Ovary (tissue), 10 donors: ENCODE measurements at places on chromosomes 2 and 18. TPM values are rescaled to one million over a fixed set of nuclear protein-coding genes. Genes with fewer than 3 reads are reported as not detected.

- no peak overlapping the region for H3K27ac ChIP-seq
- H3K4me1 ChIP-seq, result no peaks in the 10 kb centered on the region
- H3K27me3 ChIP-seq, result no peaks in the 10 kb centered on the region
- H3K36me3 ChIP-seq, result no peaks in the 10 kb centered on the region
- no peak for DNase-seq
- H3K4me3 ChIP-seq, result no peak overlapping the region
Observed at GRCh38 chr18:11653521-11653920, 35.5 kb upstream of the GNAL start.

- no peak for DNase-seq
- no peak overlapping the region for H3K4me3 ChIP-seq
- no peaks in the 10 kb centered on the region for H3K36me3 ChIP-seq
- H3K27me3 ChIP-seq, result no peaks in the 10 kb centered on the region
- peaks cover 2% of the 10 kb centered on the region for H3K4me1 ChIP-seq
Observed at GRCh38 chr2:227482638-227483340, 10.8 kb downstream of the AGFG1 start.

GRCh38 chr2:222673883-222674282 lies 2.4 kb downstream of the MOGAT1 start:
- H3K27me3 ChIP-seq, result no peaks in the 10 kb centered on the region
- no peak overlapping the region for H3K27ac ChIP-seq
- H3K4me1 ChIP-seq, result peaks cover 7% of the 10 kb centered on the region
- DNase-seq, result no peak
- no peak overlapping the region for H3K4me3 ChIP-seq

DNA sequence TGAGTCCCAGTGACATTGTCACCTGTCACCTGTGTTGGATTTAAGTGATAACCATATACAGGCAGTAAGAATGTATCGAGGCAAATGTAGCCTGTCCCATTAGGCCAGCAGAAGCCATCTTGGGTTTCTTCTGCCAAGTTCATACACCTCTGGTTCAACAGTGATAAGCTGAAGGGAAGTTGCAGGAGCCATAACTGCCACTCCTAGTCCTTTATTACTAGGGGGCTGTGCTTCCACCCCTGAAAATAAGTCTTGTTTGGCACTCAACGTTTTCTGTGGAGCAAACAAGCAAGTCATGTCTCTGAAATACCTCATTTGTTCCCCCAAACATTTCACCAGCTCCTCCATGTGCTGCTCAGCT lies 58.1 kb upstream of the ALPP start:
- H3K36me3 ChIP-seq, result no peaks in the 10 kb centered on the region
- DNase-seq, result no peak
- H3K4me3 ChIP-seq, result no peak overlapping the region
- H3K27ac ChIP-seq, result no peak overlapping the region

DNA sequence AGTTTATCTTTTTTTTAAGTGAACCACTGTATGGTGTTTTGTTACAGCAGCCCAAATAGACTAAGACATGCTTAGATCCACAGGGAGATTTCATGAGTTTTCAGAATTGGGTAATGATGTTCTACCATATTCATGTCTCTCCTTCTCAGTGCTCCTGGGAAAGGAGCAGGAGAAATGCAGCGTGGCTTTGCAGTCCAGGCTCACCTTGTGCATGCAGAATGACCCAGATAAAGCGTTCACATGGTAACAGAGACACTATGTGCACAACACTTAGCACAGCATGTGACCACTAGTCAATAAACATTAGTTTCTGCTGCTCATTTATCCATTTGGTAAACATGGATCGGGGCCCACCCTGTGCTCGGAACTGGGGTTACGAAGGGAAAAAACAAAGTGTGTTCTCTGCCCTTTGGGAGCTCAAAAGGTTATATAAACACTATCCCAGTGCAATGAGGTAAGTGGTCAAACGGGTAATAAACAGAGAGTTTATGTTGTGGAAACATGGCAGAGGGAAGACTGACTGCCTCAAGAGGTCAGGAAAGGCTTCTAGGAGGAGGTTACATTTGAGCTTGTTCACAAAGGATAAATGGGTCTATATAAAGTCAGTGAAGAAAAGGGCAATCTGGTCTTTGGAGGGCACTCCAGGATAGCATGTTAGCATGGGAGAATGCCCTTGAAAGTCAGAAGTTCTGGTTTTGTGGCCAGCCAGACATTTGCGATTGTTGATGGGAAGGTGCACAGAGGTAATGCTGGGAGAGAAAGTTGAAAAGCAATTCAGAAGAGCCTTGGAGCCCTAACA lies 299.2 kb downstream of the TDRD15 start:
- H3K4me3 ChIP-seq, result no peak overlapping the region
- H3K36me3 ChIP-seq, result no peaks in the 10 kb centered on the region
- DNase-seq, result no peak
- no peaks in the 10 kb centered on the region for H3K27me3 ChIP-seq
- no peaks in the 10 kb centered on the region for H3K4me1 ChIP-seq

GRCh38 chr2:148990968-148991367 lies 47.5 kb upstream of the LYPD6B start:
- no peaks in the 10 kb centered on the region for H3K4me1 ChIP-seq
- no peak overlapping the region for H3K4me3 ChIP-seq
- DNase-seq, result no peak
- no peaks in the 10 kb centered on the region for H3K36me3 ChIP-seq

DNA sequence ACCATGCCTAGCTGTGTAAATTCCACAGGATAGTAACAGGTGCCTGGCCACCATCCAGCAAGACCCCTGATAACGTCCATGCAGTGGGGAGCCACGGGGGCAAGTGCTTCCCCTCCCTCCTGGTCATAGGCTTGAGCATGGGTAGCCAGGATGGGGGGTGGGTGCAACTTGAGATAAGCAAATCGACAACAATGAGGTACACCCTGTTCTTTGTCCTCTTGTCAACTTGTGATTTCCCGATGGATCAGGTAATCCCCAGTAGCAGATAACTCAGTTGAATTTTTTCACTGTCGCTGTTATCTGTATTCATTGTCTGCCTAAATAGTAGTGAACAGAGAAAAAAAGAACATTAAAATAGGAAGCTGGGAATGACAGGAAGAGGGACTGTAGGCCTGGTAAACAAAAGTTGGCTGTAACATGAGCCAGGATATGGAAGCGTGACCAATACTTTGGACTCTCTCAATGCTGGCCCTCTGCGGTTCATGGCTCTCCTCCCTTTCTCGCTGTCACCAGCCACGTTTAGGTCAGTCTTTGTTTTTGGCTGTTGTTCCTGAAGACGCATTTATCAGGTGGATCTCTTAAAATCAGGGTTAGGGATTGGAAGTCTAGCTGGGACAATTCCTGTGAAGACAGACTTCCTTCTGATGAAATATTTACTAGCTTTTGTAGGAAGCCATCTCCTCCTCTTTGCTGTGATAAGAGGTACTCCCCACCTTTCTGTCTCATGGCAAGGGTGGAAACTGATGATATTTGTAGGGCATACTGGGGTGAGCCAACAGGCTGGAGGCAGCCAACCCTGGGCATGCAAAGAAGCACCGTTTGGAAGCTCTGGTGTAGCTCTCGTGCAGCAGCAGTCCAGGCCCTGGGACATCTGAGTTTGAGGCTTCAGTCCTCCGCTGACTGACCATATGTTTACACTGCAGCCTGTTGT lies 42.4 kb downstream of the TCF7L1 start:
- H3K36me3 ChIP-seq, result no peaks in the 10 kb centered on the region
- no peaks in the 10 kb centered on the region for H3K27me3 ChIP-seq
- DNase-seq, result no peak
- no peak overlapping the region for H3K27ac ChIP-seq
- peaks cover 6% of the 10 kb centered on the region for H3K4me1 ChIP-seq

- no peaks in the 10 kb centered on the region for H3K4me1 ChIP-seq
Observed at GRCh38 chr2:181262782-181263181, 194.4 kb upstream of the ITGA4 start.

GRCh38 chr2:173815772-173816171 lies 149.4 kb downstream of the SP3 start:
- H3K4me1 ChIP-seq, result no peaks in the 10 kb centered on the region
- H3K27me3 ChIP-seq, result no peaks in the 10 kb centered on the region
- no peaks in the 10 kb centered on the region for H3K36me3 ChIP-seq
- no peak overlapping the region for H3K27ac ChIP-seq
- no peak for DNase-seq

- H3K27ac ChIP-seq, result no peak overlapping the region
- DNase-seq, result no peak
- H3K27me3 ChIP-seq, result no peaks in the 10 kb centered on the region
- H3K4me1 ChIP-seq, result no peaks in the 10 kb centered on the region
Observed at GRCh38 chr2:15517793-15518192, 43.3 kb downstream of the NBAS start.

- DNase-seq, result no peak
- no peaks in the 10 kb centered on the region for H3K36me3 ChIP-seq
- no peaks in the 10 kb centered on the region for H3K4me1 ChIP-seq
Observed at GRCh38 chr2:239991689-239992314, 33.3 kb downstream of the NDUFA10 start.

- H3K36me3 ChIP-seq, result no peaks in the 10 kb centered on the region
- H3K27ac ChIP-seq, result no peak overlapping the region
Observed at GRCh38 chr2:26054598-26055348, 20.9 kb downstream of the RAB10 start.

DNA sequence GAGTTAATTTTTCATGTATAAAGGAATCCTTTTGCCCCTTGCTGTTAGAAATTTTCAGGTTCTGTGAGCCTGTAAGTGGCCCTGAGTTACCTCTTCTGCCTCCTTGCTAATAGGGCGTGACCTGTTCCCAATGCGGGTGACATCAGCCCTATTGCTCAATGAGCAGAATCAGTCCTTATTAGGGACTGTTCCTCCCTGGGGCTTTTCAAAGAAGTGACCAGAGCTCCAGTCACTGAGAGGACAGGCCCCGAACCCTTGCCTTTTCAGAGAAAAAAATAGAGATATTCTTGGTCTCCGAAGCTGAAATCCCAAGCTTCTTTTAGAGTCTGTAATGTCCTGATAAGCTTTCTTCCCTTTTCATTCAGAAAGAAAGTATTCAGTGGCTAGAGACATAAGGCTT lies 8.2 kb upstream of the APOB start:
- H3K27ac ChIP-seq, result no peak overlapping the region
- no peak for DNase-seq
- no peaks in the 10 kb centered on the region for H3K27me3 ChIP-seq
- peaks cover 5% of the 10 kb centered on the region for H3K4me1 ChIP-seq
- H3K4me3 ChIP-seq, result no peak overlapping the region

DNA sequence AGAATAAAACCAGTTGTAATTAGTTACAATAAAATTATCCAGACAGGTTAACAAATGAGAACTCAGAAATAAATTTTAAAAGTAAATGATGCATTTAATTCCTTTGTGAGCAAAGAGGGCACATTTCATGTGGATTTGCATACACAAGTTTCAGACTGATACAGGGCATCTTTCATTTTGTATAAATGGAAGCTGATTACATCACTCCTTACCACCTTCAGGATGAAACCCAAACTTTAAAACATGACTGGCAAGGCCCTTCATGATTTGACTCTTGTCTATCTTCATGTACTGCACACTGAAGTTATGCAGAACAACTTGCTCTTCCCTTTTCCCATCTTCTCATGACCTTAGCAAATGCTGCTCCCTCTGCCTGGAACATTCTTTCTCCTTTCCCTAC lies 26.9 kb downstream of the EFEMP1 start:
- no peak overlapping the region for H3K27ac ChIP-seq
- no peaks in the 10 kb centered on the region for H3K27me3 ChIP-seq
- H3K36me3 ChIP-seq, result no peaks in the 10 kb centered on the region
- H3K4me1 ChIP-seq, result no peaks in the 10 kb centered on the region

GRCh38 chr2:85166021-85166420 lies 32.8 kb downstream of the TCF7L1 start:
- no peaks in the 10 kb centered on the region for H3K27me3 ChIP-seq
- DNase-seq, result no peak
- no peak overlapping the region for H3K27ac ChIP-seq

DNA sequence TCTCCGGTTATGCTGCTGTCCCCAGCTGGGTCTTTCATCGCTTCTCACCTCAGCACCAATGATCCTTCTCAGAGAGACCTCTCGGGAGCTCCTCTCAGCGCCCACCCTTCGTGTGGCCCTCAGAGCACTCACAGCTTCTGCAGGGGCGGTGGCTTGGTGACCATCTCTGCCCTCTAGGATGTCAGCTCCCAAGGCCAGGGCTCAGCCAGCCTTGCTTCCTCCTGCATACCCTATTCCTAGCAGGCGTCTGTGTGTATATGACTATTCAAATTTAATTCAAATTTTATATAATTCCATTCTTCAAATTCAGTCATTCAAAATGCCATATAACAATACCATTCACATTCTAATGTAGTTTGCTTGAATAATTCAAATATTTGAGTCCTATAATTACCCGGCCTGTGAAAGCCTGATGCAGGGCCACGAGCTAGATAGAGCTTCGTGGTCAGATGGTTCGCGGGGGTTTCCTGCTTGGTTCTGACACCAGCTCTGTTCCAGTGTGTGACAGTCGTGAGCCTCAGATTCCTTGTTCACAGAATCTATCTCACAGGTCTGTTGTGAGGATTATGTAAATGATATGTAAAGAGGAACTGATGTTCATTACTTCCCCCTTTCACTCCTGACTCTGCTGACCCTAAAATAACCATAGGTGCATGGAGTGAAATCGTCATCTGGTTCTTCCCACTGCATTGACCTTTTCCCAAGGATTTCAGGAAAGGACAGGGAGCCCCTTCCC lies 94.0 kb upstream of the CNGA3 start:
- no peaks in the 10 kb centered on the region for H3K27me3 ChIP-seq
- no peak for DNase-seq
- no peaks in the 10 kb centered on the region for H3K36me3 ChIP-seq
- no peak overlapping the region for H3K4me3 ChIP-seq
- peaks cover 11% of the 10 kb centered on the region for H3K4me1 ChIP-seq
- no peak overlapping the region for H3K27ac ChIP-seq

DNA sequence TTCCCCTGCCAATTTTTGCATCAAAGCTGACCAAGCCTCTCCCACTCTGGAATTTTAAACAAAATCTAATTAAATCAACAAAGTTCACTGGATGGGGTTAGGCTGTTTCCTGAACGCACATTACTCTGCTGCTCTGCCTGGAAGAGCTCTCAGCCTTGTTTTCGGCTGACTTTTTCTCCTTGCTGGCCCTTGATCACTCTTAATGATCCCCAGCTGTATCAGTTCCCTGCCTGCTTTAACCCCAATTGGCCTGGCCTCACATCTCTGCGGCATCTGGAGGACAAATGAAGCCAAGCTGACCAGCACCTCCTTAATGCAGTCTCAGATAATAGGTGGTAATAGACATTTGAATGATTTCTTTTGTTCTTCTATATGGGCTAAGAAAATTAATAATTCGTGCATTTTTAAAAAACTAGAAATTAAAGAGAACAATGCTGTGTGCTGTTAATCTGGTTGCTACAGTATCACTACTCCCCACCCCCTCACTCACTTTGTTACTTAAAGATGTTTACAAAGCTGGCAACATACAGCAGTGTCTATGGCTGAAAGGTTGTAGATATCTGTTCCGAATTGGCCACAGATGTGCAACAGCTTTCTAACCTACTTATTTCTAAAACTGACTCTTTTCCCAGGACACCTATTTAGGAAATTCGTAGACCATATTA lies 415.2 kb upstream of the KCNH7 start:
- no peaks in the 10 kb centered on the region for H3K36me3 ChIP-seq
- H3K27me3 ChIP-seq, result no peaks in the 10 kb centered on the region
- no peaks in the 10 kb centered on the region for H3K4me1 ChIP-seq
- DNase-seq, result no peak

Gene GALR1
- total RNA-seq, result 0.03 TPM

Gene VIT
- total RNA-seq, result 20.1 TPM

Gene ALPG
- total RNA-seq, result not detected

Gene KIAA2012
- 5.2 TPM for total RNA-seq

Gene CASP8
- 8.6 TPM for total RNA-seq

Gene MATN3
- 0.60 TPM for total RNA-seq

Gene ACMSD
- total RNA-seq, result not detected
